ENCODE measurements at places on chromosomes 11 and 22.

- DNase-seq = peak; percentile 83
Measured at GRCh38 chr22:43812149-43812842, at the start of gene EFCAB6. TSS of gene EFCAB6 (minus strand) at chr22:43812305. CDS start at chr22:43782318, 29,987 bp downstream.

- DNase-seq = no peak
Measured at GRCh38 chr11:22162756-22163155, 30.1 kb upstream of the ANO5 start.

GRCh38 chr11:76771446-76772099 is 11.6 kb upstream of the TSKU start:
- no peak for DNase-seq

GRCh38 chr11:60396799-60397198 is 540 bp downstream of the MS4A14 start:
- no peak for DNase-seq

GRCh38 chr11:59706518-59707285 is 6.9 kb downstream of the OR10V1 start:
- DNase-seq = no peak

- no peak for DNase-seq
Measured at GRCh38 chr11:122102426-122102825, 13.6 kb downstream of the BLID start.

GRCh38 chr11:43269254-43269918 is 42.4 kb upstream of the API5 start:
- DNase-seq = no peak

GRCh38 chr22:37259540-37260029 is 15.5 kb upstream of the RAC2 start:
- no peak for DNase-seq

DNA sequence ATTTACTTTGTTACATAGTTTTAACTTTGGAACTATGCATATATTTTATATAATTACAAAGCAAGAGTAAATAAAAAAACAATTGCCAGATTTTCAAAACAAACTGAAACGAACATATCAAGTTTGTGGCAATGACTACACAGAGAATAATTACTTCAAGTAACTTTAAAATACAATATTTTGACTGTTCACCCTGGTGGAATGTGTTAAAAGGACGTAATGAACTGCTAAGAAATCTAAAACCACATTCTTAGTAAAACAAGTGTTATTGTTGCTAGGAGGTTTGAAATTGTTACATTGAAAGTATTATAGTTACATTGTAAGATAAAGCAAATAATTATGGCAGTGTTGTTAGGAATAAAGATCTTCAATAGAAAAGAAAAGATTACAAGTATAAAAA is 71.4 kb downstream of the SFI1 start:
- DNase-seq = no peak

GRCh38 chr11:18958221-18958910 is 19.2 kb upstream of the MRGPRX1 start:
- DNase-seq = no peak

GRCh38 chr11:2796091-2796490 is 89.5 kb downstream of the CDKN1C start:
- no peak for DNase-seq

- DNase-seq = peak; percentile 93
Measured at GRCh38 chr22:30591588-30592359, at the start of gene PES1. TSS of gene PES1 (minus strand) at chr22:30591910. CDS start at chr22:30591833, 77 bp downstream.

DNA sequence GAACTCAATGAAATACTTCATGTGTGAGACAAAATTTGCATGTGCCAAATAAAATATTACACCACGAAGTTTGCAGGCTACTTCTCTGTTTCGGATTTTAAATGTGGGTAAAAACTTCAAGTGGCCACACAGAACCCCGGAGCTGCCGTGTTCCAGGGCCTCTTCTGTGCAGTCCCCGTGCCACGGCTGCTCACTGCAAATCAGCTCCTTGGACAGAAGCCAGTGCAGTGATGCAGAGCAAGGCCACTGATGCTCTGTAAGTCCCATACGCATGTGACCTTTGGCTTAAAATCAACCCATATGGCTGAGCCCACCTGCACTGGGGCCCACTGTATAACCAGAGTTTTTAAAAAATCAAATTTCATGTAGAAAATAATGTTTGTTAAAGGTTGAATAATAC is 1309.4 kb downstream of the TBC1D22A start:
- no peak for DNase-seq

DNA sequence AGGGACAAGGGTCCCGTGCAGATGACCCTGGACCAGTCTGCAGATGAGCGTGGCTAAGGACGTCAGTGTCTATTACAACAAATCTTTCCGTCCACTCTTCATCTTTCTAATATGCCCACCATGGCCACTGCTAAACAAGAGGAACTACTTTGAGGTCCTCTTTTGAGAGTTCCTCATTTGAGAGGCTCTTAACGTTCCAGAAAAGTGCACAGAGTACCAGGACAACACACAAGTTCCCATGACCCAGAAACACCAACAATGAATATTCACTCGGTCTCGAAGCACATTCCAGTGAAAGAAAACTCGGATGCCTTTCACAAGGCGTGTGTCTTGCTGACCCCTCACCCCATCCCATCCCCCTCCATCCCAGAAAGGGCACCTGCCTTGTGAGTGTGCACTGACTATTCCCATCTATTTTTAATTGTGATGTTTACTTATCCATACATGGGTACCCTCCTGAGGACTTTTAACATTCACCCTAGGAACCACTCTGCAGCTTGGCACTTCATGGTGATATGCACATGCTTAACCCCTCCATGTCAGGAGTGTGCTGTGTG is 157.0 kb downstream of the SHANK2 start:
- no peak for DNase-seq

DNA sequence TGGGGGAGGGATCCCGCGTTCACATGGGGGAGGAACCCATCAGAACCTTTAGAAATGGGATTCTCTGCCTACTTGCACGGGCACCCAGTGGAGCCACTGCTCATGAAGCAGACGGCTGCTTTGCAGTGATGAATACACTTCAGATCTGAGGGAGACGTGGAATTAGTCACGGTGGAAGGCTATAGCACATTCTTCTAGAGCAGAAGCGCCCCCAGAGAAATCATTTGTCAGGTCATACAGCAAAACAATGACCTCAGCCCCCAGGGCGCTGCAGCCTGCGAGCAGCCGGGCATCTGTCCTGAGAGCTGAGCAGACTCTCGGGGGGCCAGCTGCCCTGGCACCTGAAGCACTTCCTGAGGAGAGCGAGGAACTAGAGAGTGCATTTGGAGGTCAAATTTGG is 12.7 kb downstream of the TP53AIP1 start:
- no peak for DNase-seq

DNA sequence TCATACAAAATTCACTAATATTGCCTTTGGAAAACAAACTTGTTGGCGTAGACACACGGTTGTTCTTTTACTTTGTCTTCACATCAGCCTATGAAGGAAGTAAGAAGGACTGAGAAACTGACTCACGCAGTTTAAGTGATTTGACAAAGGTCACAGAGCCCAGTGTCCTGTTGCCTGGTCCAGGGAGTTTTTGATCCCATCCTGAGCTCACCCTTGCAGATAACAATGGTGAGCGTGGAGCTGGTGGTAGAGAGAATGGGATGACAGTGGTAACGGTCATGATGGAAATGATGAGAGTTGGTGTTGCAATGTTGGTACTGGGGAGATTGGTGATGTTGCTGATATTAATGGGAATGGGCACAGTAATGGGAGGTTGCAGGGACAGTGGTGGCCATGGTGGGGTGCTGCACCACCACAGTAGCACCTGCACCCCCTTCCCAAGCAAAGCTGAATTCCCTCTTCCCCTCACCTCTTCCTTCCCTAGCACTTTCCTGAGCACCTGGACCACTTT is 22.0 kb downstream of the CREB3L1 start:
- DNase-seq = no peak

DNA sequence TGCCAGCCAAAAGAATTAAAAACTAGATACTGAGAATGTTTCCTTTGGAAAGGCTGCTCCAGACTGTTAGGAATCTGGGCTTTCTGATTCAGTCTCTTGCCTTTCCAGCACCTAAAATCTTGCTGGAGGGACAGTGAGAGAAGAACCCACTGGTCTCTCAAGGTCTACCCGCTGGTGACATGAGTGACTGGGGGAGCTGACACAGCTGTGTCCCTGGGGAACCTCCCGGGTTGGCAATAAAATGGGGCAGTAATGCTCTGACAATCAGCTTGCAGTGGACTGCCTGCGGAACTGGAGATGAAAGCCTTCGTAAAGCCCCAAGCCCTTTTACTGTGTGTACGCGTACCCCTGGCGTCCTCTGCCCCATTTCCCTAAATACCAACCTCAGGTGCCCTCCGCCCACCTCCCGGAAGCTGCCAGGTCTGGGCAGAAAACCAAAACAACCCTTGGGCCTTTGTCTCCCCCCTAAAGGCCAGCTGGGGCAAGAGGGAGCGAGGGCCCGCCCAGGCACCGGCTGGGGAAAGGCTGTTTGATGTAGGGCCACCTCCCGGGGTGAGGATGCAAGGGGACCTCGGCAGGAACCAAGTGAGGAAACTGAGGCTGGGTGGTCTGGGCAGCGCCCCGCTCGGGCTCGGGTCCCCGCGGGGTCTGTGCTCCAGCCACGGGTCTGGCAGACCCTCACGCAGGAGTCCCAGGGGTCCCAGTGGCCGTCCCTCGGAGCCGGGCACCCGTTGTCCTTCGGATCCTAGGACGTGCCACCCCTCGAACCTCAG is 741 bp downstream of the CARS1 start:
- DNase-seq = no peak

GRCh38 chr22:30882974-30883533 is 85.5 kb downstream of the MORC2 start:
- DNase-seq = no peak

GRCh38 chr11:76371170-76371569 is 9.8 kb downstream of the THAP12 start:
- no peak for DNase-seq

DNA sequence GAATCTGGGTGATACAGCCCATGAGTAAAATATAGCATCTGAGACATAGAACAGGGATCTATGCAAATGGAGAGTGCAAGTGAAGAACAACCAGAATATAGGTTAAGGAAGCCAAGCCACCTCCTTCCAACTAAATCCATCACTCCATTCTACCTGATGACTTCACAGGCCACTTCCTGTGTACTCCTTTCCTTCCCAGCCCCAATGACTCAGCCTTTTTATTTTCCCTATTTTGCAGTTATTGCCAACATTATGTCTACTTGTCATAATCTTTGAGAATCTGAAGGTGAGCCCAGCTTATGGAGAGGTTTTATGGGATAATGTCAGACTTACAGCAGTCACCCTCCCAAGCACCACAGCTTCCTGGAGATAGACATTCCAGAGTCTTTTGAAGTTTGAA is 1.4 kb upstream of the OR52M1 start:
- DNase-seq = no peak

DNA sequence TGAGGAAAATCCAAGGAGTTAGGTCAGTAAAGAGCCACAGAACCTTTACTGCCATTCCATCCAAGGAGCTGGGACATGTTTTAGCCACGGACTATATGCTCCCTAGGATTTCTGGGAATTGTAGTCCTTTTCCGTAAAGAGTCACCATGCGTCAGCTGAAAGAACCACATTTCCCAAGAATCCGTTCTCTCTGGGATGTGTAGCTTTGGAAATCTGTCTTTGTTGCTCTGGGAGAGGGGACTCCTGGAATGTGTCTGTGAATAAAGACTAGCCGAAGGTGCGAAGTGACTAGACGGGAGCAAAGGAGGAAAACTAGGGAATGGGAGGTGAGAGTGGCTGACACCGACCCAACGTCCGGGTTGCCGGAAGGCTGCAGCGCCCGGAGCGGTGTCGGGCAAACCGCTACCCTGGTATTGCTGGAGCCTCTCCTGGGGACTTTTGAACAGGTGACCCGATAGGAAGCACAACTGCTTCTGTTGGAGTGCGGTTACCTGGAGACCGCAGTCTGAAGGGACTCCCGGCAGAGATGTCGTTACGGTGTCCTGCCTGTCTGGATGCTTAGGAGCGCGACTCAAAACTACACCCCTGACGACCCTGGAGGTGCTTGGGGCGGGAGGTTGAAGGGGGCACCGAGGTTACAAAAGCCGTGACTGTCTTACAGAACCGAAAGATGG is at the start of gene IFTAP:
Gene IFTAP, plus strand, starts transcription at position 187 of the 674 bp plus-strand sequence. CDS start 15,602 bp downstream, outside the sequence.
- peak; percentile 3 for DNase-seq

DNA sequence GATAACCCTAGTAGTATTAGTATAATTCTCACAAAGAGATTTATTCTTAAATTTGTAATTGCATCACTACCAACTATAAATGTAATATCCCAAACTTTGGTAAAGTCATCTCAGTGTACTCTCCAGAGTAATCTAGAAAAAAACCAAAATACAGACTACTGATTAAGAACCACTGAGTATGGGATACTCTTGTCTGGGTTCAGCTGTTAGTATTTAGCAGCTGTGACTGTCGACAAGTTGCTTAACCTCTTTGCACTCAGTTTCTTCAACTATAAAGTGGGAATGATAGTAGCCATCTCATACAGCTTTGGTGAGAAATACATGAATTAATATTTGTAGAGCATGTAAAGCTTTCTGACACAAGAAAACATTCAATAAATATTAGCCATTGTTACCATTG is 35.3 kb downstream of the C11orf65 start:
- no peak for DNase-seq

GRCh38 chr22:38674888-38675287 is 6.9 kb upstream of the TOMM22 start:
- DNase-seq = no peak

DNA sequence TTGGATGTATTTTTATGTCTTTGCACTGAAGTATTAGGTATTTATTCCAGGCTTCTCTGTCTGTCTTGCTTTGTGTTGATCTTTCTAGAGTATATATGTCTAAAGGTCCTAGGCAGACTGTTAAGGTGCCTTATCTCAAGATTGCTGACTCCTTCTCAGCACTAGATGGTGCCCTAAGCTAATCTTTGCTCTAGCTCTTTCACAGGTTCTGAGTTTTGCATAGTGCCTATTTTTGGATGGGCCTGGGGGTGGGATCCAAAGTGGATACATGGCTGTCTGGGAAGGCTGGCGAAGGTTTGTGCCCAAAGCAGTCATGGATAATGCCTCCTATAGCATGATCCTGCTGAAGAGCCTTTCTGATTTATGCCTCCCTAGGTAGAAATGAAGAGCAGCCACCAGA is 154.9 kb downstream of the TRPC6 start:
- no peak for DNase-seq

DNA sequence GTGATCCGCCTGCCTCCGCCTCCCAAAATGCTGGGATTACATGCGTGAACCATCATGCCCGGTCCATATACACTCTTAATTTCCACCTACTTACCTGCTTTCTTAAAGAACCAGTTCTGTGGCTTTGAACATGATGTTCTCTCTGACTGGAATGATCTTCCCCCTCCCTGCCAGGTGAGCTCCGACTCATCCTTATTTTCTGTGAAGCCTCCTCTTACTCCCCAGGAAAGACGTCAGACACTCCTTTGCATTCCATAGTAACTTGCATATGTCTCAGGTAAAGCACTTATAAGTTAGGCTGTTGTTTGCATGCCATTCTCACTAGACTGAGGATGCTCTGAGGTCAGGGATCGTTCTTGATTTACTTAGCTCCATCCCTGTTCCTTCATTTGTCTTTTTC is 91.8 kb upstream of the RAB1B start:
- no peak for DNase-seq

GRCh38 chr11:66616379-66617154 is at the start of gene RBM14:
TSS of gene RBM14 (plus strand) at chr11:66616630. CDS start at chr11:66616721, 91 bp downstream.
- DNase-seq = peak; percentile 97

- peak; percentile 14 for DNase-seq
Measured at GRCh38 chr22:23119494-23120414, 22.0 kb downstream of the RSPH14 start.

Data from stimulated activated CD8-positive, alpha-beta memory T cell treated with anti-CD3 and anti-CD28 coated beads, Interleukin-7, amount 100 ng/mL, for 4 hours (primary cell).